Upper lobe of right lung (tissue), 1 donor: ENCODE measurements at places on chromosomes 16 and 17. TPM values are rescaled to one million over a fixed set of nuclear protein-coding genes. Genes with fewer than 3 reads are reported as not detected.

Gene ZACN
- total RNA-seq: not detected

Gene IL17C
- total RNA-seq: not detected

DNA sequence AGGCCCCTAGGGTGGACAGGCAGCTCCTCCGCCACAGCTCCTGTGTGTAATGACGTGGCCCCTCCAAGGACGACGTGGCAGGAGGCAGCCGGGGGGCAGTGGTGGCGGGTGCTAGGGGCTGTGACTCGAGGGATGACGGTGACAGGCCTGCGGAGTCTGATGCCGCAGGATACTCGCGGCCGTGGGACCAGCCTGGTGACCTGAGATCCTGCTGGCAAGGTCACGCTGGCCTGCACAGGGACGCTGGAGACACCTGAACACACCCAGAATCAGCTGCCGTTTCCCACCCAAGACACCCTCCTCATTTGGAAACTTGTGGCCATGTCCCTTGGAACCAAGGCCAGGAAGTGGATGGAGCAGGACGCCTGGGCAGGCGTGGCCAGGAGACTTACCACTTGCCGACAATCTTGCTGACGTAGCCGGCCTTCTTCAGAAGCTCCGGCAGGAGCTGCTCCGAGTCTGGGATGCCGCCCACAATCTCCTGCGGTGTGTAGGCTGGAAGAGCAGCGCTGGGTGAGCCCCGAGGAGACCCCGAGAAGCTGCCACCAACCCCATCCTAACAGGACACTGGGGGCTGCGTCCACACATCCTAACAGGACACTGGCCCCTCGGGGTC lies 16.0 kb downstream of the GALNS start:
- no peak for DNase-seq

DNA sequence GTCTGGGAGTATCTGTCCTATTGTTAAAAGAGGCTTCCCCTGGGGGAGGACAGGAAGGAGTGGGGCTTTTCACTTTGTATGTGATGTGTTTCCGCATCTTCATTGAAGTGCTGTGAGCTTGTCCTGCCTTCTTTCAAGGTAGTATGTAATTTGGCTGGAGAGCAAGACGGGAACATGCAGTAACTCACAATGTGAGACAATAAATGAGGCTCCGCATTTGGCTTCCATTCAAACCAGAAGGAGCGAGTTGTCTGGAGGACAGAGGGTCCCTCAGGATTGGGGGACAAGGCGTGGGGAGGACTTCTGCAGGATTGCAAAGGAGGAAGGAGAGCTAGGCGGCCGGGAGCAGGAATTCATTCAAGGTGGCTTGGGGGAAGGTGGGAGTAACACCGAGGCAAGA lies 203.5 kb downstream of the RBFOX3 start:
- no peak for DNase-seq

DNA sequence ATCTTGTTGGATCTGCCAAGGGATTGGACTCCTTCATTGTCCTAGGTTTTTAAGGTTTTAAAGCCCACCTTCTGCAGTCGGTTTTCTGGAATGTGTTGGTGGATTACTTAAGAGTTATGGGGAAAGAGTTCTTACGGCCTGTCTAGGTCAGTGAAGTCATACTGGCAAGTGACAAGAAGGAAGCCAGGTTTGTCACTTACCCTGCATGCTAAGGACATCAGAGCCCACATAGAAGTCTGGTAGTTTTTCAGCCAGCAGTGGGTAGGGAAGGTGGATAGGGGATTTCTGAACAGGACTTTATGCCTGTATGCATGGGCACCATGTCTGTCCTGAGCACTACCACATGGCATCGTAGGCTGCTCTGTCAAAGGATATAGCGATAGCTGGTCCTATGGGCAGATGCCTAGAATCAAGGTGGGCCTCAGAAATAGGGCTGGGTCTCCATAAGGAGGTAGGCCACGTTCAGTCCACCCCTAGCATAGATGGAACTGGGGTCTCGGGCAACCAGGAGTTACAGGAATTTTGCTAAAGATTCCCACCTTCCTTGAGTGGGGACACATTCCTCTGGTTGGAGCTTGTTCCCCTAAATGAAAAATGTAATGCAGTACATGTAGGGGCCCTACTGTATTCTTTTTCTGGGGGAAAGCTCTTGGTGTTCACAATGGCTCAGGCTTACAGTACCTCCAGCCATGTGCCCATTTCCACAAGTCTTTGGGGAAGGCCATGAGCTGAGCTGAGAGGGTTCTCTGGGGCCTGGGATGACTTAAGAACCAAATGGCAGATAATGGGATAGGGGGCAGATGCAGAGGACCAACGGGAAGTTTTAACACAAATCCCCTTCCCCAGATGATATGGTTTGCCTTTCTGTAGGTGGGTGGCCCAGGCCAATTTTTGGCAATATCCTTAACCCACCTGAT lies 27.5 kb downstream of the TRPV2 start:
- DNase-seq: no peak

GRCh38 chr16:20720251-20720650 lies 21.4 kb downstream of the THUMPD1 start:
- no peak for DNase-seq

DNA sequence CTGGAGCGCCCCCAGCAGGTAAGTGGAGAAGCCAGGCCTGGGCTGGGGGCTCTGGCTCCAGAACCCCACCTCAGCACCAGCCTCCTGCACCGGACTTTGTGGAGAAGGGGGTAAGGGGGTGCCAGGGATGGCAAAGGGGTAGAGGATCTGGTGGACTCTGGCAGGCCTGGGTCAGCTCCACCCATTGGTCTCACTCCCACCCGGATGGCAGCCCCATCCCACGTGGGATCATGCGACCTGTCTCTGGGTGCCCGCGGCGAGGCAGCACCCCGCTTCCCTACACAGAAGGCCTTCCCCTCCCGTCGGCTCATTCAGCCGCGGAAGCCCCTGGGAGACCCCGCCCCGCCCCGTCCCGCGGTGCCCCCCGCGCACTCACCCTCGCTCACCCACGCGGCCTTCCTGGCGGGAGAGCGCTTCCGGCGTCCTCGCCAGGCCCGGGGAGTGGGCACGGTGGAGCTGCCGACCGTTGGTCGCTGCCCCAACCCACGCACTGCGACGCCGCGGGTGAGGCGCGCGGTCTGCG lies 498 bp upstream of the PLEKHG4 start:
- no peak for DNase-seq

- peak; percentile 92 for DNase-seq
These were observed 53.6 kb downstream of the C17orf67 start for GRCh38 chr17:56779898-56780777.

- DNase-seq: no peak
These were observed 41.2 kb downstream of the TTC19 start for GRCh38 chr17:16040710-16041251.

- no peak for DNase-seq
These were observed 35.2 kb upstream of the STH start for GRCh38 chr17:45963889-45964288.

GRCh38 chr17:83096401-83097224 lies 17.2 kb downstream of the METRNL start:
- DNase-seq: no peak

GRCh38 chr16:77807-78443 lies at the start of gene MPG:
Gene MPG (plus strand): TSS chr16:78225. CDS start chr16:78310, 85 bp downstream.
- peak; percentile 94 for DNase-seq

- DNase-seq: no peak
These were observed 609.6 kb upstream of the C16orf82 start for GRCh38 chr16:26457095-26457494.

- DNase-seq: no peak
These were observed 154.3 kb upstream of the MED13 start for GRCh38 chr17:62219221-62219899.

DNA sequence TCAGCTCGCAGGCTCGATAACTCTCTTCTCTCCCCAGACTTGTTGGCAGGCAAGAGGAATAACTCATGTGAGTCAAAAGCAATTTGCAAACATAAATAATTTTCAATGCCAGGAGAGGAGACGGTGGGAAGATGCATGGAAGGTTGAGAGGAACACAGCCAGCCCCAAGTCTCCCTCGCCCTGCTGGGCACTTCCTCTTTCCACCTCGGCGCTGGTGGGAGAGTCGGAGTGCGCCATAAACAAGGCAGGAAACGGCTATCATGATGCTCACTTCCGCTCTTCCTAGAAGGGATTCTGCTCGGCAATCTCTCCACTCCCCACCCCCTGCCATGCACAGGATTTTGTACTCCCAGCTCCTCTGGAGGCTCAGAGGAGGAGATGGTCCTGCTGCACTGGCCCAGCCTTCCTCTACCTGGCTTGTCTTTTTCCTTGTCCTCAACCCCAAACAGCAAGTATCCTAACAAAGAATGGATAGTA lies 13.0 kb downstream of the CBX4 start:
- no peak for DNase-seq

DNA sequence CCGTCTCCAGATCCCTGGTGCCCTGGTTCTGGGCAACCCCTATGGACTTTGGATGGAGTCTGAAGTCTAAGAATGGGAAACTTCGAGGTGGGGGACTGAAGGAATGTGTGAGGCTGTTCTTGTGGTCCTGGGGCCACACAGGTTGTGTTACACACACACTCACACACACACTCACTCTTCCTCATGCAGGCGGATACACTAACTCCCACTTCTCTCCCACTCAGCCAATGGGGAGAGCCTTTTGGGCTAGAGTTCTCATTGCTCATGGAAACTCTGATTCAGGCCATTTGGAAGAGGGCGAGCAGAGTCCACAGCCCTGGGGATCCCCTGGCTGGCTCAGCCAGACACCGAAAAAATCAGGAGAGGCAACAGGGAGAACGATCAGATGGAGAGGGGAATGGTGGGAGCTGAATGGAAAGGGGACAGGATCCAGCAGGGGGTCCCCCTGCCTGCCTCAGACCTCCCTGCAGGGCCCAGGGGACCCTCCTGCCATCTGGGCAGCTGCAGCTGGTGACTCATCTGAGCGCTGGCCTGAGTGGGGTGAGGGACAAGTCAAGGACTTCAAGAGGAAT lies 9.1 kb downstream of the IGFBP4 start:
- no peak for DNase-seq

DNA sequence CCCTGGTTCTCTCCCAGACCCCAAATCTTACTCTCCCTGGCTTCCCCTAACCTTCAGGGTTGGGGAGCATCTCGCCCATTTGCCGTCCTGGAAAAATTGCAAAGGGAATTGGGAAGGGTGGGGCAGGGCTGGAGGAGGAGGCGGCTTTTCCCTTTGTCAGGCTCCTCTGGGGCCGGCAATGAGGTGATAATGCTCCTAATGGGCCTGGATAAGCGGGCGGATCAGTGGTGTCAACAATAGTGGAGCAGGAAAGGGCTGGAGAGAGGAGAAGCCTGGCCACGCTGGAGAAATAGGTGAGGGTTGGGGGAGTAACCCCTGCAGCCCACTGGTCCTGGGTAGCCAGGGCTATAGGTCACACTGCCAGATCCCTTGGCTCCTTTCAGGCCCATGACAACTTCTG lies 12.3 kb downstream of the SCN4A start:
- no peak for DNase-seq

GRCh38 chr17:37274461-37274860 lies 101.3 kb upstream of the C17orf78 start:
- DNase-seq: no peak

DNA sequence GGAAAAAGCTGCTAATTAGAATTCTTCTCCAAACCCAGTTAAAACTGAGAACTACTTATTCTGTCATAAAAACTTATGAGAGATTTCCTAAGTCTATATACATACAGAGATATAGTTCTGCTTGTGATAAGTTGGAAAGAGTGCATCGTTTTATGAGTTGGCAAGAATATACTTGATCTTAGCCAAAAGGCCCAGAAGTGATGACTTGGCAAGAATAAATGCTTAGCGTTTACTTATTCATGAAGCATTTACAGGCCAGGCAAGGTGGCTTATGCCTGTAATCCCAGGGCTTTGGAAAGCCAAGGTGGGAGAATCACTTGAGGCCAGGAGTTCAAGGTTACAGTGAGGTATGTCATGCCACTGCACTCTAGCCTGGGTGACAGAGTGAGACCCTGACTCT lies 81.7 kb downstream of the CYB561 start:
- DNase-seq: no peak

- no peak for DNase-seq
These were observed 30.7 kb downstream of the YPEL2 start for GRCh38 chr17:59361916-59362810.

GRCh38 chr17:60107526-60108257 lies 29.0 kb upstream of the HEATR6 start:
- no peak for DNase-seq

GRCh38 chr17:78910497-78911284 lies 7.7 kb upstream of the CEP295NL start:
- no peak for DNase-seq

- no peak for DNase-seq
These were observed 112.4 kb downstream of the FTO start for GRCh38 chr16:53816211-53816836.

DNA sequence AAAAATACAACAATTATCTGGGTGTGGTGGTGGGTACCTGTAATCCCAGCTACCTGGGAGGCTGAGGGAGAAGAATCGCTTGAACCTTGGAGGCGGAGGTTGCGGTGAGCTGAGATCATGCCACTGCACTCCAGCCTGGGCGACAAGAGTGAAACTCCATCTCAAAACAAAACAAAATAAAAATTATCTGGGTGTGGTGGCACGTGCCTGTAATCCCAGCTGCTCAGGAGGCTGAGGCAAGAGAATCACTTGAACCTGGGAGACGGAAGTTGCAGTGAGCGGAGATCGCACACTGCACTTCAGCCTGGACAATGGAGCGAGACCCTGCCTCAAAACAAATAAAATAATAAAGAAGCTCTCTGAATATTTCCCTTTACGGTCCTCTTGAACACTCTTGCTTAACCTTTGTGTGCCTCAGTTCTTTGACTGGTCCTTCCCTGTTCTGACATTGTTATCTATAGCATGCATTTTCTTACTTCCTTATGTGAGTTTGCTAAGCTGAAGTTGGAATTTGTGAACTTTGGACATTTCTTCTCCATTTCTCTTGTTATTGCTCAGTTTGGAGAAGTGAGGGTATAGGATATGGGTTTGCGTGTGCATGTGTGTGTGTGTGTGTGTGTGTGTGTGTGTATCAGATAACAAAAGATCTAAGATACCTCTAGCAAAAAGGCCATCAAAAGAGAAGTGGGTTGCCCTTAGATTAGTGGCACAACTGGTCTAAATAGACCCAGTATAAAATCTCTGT lies 29.7 kb upstream of the WSB1 start:
- no peak for DNase-seq

DNA sequence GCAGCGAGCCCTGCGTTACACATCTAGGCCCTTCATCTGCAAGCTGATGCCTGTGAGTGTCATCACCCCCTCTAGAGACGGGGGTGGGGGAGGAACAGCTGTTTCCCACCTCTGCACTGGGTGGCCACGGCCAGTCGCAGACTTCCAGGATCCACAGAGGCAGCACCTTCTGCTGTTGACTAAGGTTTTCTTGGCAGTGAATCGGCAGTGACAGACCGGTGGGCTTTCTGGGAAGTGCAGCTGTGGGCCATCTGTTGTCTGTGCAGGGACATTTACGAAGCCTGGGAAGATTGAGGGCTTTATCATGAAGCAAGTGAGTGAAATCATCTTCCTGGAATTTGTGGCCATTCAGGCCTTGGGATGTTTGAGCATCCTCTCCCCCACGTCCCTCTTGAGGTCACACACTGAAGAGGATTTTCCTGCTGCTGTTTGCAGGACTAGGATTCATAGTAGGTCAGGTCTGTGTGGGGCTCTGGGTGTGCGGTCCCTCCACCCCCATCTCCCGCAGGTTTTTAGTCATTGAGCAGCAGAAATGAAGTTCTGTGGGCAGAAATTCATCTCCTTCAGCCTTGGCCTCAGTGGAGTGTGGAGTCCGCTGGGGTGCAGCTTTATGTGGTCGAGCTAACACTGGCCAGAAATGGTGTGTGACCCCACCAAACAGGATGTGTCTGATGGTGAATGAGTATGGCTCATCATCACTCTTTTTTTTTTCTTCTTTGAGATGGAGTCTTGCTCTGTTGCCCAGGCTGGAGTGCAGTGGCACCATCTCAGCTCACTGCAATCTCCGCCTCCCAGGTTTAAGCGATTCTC lies 12.0 kb downstream of the PGS1 start:
- no peak for DNase-seq

- no peak for DNase-seq
These were observed 14.2 kb upstream of the KCNG4 start for GRCh38 chr16:84254062-84254461.
